ENCODE measurements at places on chromosomes 2 and 18. TPM values are rescaled to one million over a fixed set of nuclear protein-coding genes. Genes with fewer than 3 reads are reported as not detected.

UGT1A1 gene
- total RNA-seq = 0.39 TPM

VSNL1 gene
- not detected for total RNA-seq

LYPD6B gene
- 0.07 TPM for total RNA-seq

FAM110C gene
- total RNA-seq = 0.18 TPM

CDKL4 gene
- total RNA-seq = not detected
